Activated T-helper 1 cell treated with anti-CD3 and anti-CD28 coated beads, Interleukin-12 subunit alpha, Interleukin-12 subunit beta, Interleukin-2, Interleukin-4 antibody, amounts not matched to agents 30 ng/mL and 10 ng/mL and 1 ng/mL, durations not matched to agents 14 hours and 24 hours and 36 hours (primary cell): ENCODE measurements at places on chromosomes 3 and 15. TPM values are rescaled to one million over a fixed set of nuclear protein-coding genes. Genes with fewer than 3 reads are reported as not detected.
A peak's percentile ranks its signal among the peaks of the same experiment; 100 is the strongest.

GRCh38 chr3:53753518-53754183 is 92.6 kb downstream of the CHDH start:
- peaks cover 2% of the 10 kb centered on the region for H3K27me3 ChIP-seq
- peak overlapping the region; percentile 76 for H3K27ac ChIP-seq
- H3K36me3 ChIP-seq = peaks cover 2% of the 10 kb centered on the region
- peaks cover 43% of the 10 kb centered on the region for H3K4me1 ChIP-seq
- peak overlapping the region; percentile 29 for H3K4me3 ChIP-seq

Gene NDN
- 3.0 and 3.9 TPM in 2 replicates for total RNA-seq

DNA sequence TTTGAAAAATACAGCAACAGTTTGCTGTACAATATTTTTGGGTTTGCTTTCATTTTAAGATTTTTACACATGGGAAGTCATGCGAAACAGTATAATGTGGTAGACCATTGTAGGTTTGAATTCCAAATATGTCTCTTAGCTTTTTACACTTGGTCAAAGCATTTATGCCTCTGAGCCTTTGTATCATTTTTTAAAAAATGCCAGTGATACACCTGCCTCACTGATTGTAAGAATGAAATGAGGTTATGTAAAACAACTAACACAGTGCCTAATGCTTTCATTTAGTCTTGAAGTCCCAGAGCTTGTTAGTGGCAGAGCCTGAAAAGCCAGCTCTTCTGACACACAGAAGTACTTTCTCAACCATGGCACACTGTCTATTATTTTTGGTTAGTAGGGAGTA is 202.0 kb downstream of the UBE2E2 start:
- H3K27me3 ChIP-seq = peaks cover 10% of the 10 kb centered on the region
- no peak overlapping the region for H3K4me3 ChIP-seq
- DNase-seq = no peak
- H3K36me3 ChIP-seq = no peaks in the 10 kb centered on the region
- peaks cover 9% of the 10 kb centered on the region for H3K4me1 ChIP-seq

Gene NAALADL2
- not detected in 2 replicates for total RNA-seq

- no peaks in the 10 kb centered on the region for H3K36me3 ChIP-seq
- no peak for DNase-seq
- H3K27me3 ChIP-seq = peaks cover 4% of the 10 kb centered on the region
- no peak overlapping the region for H3K4me3 ChIP-seq
- H3K4me1 ChIP-seq = no peaks in the 10 kb centered on the region
Measured at GRCh38 chr3:123708531-123708930, 123.7 kb upstream of the HACD2 start.

Gene IL12A
- total RNA-seq = 0.34 and 0.37 TPM in 2 replicates

DNA sequence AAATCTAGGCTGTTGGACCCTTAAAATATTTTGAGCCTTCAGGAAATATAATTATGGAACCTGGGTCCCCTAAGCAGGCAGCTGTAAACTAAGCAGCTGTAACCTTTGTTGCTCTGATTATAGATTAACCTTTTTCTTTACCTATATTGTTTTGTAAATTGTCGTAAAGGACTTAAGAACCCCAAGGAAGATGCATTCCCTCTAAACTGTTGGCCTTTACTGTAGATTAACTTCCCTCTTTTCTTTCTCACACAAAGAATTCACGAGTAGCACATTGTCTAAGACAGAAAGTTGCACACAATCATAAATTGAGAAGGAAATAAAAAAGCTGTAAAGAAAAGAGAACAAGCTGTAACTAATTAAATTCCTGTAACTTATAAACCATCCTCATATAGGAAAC is 877.3 kb downstream of the ROBO2 start:
- H3K36me3 ChIP-seq = no peaks in the 10 kb centered on the region
- H3K27ac ChIP-seq = no peak overlapping the region
- H3K27me3 ChIP-seq = no peaks in the 10 kb centered on the region
- DNase-seq = no peak
- H3K4me3 ChIP-seq = no peak overlapping the region

DNA sequence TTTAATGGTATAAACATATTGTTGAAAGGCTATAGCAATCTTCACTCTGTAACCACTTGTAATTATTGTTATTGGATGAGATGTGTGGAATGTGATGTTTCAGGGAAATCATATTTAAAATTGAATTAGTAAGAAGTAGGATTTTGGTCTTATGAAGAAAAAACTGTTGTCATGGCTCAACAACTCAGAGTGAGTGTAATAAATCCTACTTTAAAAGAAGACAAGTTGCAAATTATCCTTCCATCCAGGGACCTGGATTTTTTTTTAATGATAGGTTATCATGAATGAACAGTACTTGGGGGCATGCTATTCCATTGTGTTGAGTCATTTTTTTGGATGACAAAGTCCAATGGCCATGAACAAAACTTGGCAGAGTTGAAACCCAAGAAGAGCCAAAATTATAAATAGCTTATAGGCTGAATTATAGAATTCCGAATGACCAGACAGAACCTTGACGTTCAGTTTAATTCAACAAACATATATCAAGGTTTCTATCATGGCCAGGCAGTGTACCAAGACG is 625.5 kb upstream of the ZNF717 start:
- H3K4me1 ChIP-seq = no peaks in the 10 kb centered on the region
- no peak overlapping the region for H3K27ac ChIP-seq
- H3K4me3 ChIP-seq = no peak overlapping the region
- no peaks in the 10 kb centered on the region for H3K27me3 ChIP-seq
- no peak for DNase-seq
- no peaks in the 10 kb centered on the region for H3K36me3 ChIP-seq

- H3K36me3 ChIP-seq = no peaks in the 10 kb centered on the region
- no peak for DNase-seq
- no peaks in the 10 kb centered on the region for H3K4me1 ChIP-seq
- H3K4me3 ChIP-seq = no peak overlapping the region
Measured at GRCh38 chr3:80000022-80000421, 232.2 kb upstream of the ROBO1 start.

Gene CYP8B1
- total RNA-seq = not detected in 2 replicates

Gene MIX23
- total RNA-seq = 106 and 111 TPM in 2 replicates

- no peak for DNase-seq
- H3K4me1 ChIP-seq = no peaks in the 10 kb centered on the region
- H3K27ac ChIP-seq = no peak overlapping the region
- no peaks in the 10 kb centered on the region for H3K36me3 ChIP-seq
- H3K4me3 ChIP-seq = no peak overlapping the region
Measured at GRCh38 chr15:80659375-80659774, 35.7 kb upstream of the ABHD17C start.

GRCh38 chr15:93719921-93720351 is 511.4 kb upstream of the MCTP2 start:
- peaks cover 2% of the 10 kb centered on the region for H3K27me3 ChIP-seq
- no peak for DNase-seq
- H3K4me1 ChIP-seq = no peaks in the 10 kb centered on the region
- no peak overlapping the region for H3K27ac ChIP-seq

DNA sequence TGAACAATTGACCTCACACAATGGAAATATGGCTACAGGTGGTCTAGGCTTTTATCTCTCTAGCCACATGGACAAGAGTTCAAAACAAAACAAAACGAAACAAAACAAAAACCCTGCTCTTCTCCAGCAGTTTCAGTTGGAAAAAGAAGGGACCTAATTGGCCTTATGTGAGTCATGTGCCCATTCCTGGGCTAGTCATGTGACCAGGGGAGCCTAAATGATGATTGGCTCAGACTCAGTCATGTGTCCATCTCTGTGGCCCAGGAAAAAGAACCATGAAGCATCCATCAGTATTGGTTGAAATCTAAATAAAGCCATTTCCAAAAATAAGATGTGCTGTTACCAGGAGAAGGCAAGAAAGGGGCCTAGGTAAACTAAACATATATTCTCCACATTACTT is 96.8 kb downstream of the ANXA2 start:
- DNase-seq = no peak
- H3K27ac ChIP-seq = no peak overlapping the region

GRCh38 chr3:147409143-147410115 is at the start of gene ZIC1:
ZIC1 (plus strand) TSS chr3:147409365; CDS start chr3:147410113, 748 bp downstream.
- H3K36me3 ChIP-seq = peaks cover 5% of the 10 kb centered on the region
- DNase-seq = no peak
- peaks cover 74% of the 10 kb centered on the region for H3K27me3 ChIP-seq
- H3K4me1 ChIP-seq = peaks cover 6% of the 10 kb centered on the region
- peak within 1 kb of the TSS; percentile 51 for H3K4me3 ChIP-seq

GRCh38 chr3:52897130-52898122 is at the start of gene STIMATE:
STIMATE (minus strand) TSS chr3:52897548; CDS start chr3:52897450, 98 bp downstream.
- H3K4me3 ChIP-seq = peak within 1 kb of the TSS; percentile 97
- H3K36me3 ChIP-seq = peaks cover 9% of the 10 kb centered on the region
- no peaks in the 10 kb centered on the region for H3K27me3 ChIP-seq
- peak; percentile 87 for DNase-seq
- peaks cover 49% of the 10 kb centered on the region for H3K4me1 ChIP-seq
- H3K27ac ChIP-seq = peak within 1 kb of the TSS; percentile 77

DNA sequence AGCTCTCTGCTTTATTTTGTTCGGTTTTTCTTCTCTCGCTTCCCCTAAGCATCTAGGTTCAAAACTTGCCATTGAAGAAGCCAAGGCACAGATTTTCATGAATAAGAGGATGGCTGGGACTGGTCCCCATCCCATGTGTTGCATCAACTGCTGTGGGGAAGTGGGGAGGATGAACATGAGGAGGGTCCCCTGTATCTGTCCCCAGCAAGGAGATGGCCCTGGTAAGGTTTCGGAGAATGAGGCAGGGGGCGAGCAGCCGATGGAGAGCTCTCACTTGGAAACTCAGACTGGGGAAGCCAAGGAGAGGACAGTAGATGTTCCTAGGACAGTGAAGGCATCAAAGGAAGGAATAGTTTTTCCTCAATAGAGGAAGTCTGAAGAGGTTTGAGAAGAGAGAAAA is 142.0 kb upstream of the ATP2B2 start:
- DNase-seq = no peak
- H3K4me3 ChIP-seq = no peak overlapping the region
- H3K36me3 ChIP-seq = no peaks in the 10 kb centered on the region
- H3K27ac ChIP-seq = no peak overlapping the region
- peaks cover 6% of the 10 kb centered on the region for H3K27me3 ChIP-seq

DNA sequence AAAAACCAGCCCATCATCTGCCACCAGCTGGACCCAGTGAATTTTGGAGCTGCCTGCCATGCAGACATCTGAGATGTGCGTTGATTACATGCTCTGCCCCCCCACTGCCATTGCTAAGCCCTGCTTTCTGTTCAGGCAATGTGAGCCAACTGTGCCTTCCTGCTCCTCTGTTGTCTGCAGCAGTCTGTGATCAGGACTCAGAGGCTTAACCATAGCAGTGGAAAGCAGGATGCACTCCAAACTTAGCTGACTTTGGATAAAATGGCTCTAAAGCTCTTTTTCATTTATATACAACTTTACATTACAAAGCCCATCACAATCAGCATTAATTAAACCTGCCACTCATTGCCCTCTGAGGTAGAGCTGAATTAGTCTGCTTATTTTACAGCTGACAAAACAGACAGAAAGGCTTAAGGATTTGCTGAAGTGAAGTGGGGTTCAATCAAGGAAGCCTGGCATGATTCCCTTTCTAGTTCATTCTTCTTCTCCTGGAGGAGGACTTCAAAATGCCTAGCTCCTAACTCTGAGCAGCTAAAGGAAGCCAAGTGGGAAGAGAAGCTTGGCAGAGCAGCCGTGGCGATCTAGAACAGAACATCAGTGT is 15.7 kb upstream of the RPS27L start:
- H3K4me1 ChIP-seq = peaks cover 11% of the 10 kb centered on the region
- no peak overlapping the region for H3K4me3 ChIP-seq
- DNase-seq = no peak
- no peaks in the 10 kb centered on the region for H3K27me3 ChIP-seq
- no peak overlapping the region for H3K27ac ChIP-seq

Gene TMA7
- 262 and 266 TPM in 2 replicates for total RNA-seq

- no peak for DNase-seq
- H3K27me3 ChIP-seq = no peaks in the 10 kb centered on the region
Measured at GRCh38 chr3:65817553-65818126, 221.1 kb downstream of the MAGI1 start.

DNA sequence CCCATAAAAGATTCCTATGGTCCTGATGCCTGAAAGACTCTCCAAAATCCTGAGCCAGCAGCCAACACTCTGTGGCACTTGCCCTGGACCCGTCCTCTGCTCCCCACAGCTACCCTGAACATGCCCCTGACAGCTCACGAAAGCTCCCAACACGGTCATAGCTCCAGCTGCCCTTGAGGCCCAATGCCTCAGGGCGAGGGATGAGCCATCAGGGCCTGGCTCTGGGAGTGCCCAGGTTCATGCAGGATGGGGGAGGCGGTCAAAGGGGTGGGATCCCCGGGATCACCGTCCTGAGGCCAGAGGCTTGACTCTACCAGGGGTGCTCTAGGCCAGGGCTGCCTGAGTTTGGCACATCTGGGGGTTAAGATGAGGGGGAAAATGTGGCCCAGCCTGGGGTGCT is 72.7 kb upstream of the RPL32 start:
- H3K4me3 ChIP-seq = no peak overlapping the region
- peaks cover 23% of the 10 kb centered on the region for H3K4me1 ChIP-seq
- no peak overlapping the region for H3K27ac ChIP-seq
- H3K27me3 ChIP-seq = no peaks in the 10 kb centered on the region
- no peak for DNase-seq

GRCh38 chr3:75396316-75396802 is 267.8 kb upstream of the FRG2C start:
- no peaks in the 10 kb centered on the region for H3K27me3 ChIP-seq
- no peak overlapping the region for H3K4me3 ChIP-seq
- H3K27ac ChIP-seq = no peak overlapping the region
- H3K4me1 ChIP-seq = no peaks in the 10 kb centered on the region
- no peaks in the 10 kb centered on the region for H3K36me3 ChIP-seq
- DNase-seq = no peak

Gene MORC1
- total RNA-seq = not detected in 2 replicates

Gene CLSTN2
- not detected in 2 replicates for total RNA-seq

Gene VGLL3
- not detected in 2 replicates for total RNA-seq

Gene FEZF2
- total RNA-seq = not detected in 2 replicates

Gene UBAP1L
- 5.9 and 7.0 TPM in 2 replicates for total RNA-seq

Gene MNS1
- 0.17 and 0.44 TPM in 2 replicates for total RNA-seq

Gene FETUB
- not detected in 2 replicates for total RNA-seq

DNA sequence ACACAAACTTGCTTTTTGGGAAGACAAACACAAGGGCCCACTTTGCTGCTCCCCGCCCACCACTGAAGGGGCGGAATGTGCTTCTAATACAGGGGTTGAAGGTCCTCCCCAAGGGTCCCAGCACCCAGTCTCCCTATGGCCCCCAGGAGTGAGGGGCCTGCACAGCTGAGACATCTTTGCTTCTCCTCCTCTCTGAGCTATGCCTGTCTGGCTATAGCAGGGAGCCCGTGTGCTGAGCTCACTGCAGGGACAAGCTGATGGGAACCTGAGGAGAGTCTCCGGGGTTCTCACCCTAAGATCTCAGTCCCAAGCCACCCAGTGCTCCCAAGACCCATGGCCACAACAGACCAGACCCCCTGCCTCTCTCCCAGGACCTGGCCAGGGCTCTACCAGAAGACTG is 61.1 kb upstream of the ACAN start:
- H3K27me3 ChIP-seq = peaks cover 6% of the 10 kb centered on the region
- no peak for DNase-seq
- no peak overlapping the region for H3K27ac ChIP-seq
- H3K4me3 ChIP-seq = no peak overlapping the region
- H3K4me1 ChIP-seq = no peaks in the 10 kb centered on the region

GRCh38 chr3:54691289-54691771 is 236.5 kb downstream of the LRTM1 start:
- H3K27me3 ChIP-seq = no peaks in the 10 kb centered on the region
- H3K36me3 ChIP-seq = no peaks in the 10 kb centered on the region
- H3K27ac ChIP-seq = no peak overlapping the region
- H3K4me3 ChIP-seq = no peak overlapping the region

Gene CCDC54
- not detected in 2 replicates for total RNA-seq
